ENCODE measurements at places on chromosomes 7 and 10. TPM values are rescaled to one million over a fixed set of nuclear protein-coding genes. Genes with fewer than 3 reads are reported as not detected.

The NCAPG2 gene
- 74.3 TPM for total RNA-seq

The ANKRD2 gene
- total RNA-seq, result not detected

The TRPV5 gene
- not detected for total RNA-seq

The NEUROG3 gene
- total RNA-seq, result not detected

The PNLIPRP2 gene
- 0.74 TPM for total RNA-seq

The ELMO1 gene
- total RNA-seq, result 27.0 TPM

The TUBB8 gene
- total RNA-seq, result 1.9 TPM

The TDRD1 gene
- not detected for total RNA-seq

The POLR2J gene
- 26.2 TPM for total RNA-seq

The EIF4EBP2 gene
- total RNA-seq, result 110 TPM

DNA sequence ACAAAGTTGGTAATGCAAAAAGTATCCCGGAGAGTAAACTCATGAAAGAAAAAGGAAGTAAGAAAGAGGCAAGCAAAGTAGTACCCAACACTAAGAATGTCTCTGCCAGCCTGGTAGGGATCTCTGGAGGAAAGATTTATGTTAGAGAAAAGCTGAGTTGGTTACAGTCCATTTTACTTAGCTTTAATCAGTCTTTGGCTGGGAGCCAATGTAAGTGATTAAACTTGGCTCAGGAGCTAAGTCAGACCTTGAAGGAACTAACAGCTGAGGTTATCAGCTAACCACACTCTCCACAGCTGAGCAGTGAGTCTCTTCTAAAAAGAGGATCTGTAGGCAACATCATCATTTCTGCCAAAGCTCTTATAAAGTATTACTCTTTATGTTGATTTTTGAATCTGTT, 148.0 kb downstream of the ANKRD7 start:
- no peak overlapping the region for H3K27ac ChIP-seq
- no peak for DNase-seq
- H3K4me3 ChIP-seq, result no peak overlapping the region
- H3K27me3 ChIP-seq, result no peaks in the 10 kb centered on the region

GRCh38 chr7:27203365-27203953, 3.6 kb upstream of the HOXA13 start:
- H3K27ac ChIP-seq, result no peak overlapping the region
- H3K4me1 ChIP-seq, result peaks cover 11% of the 10 kb centered on the region
- H3K36me3 ChIP-seq, result no peaks in the 10 kb centered on the region
- no peak for DNase-seq

DNA sequence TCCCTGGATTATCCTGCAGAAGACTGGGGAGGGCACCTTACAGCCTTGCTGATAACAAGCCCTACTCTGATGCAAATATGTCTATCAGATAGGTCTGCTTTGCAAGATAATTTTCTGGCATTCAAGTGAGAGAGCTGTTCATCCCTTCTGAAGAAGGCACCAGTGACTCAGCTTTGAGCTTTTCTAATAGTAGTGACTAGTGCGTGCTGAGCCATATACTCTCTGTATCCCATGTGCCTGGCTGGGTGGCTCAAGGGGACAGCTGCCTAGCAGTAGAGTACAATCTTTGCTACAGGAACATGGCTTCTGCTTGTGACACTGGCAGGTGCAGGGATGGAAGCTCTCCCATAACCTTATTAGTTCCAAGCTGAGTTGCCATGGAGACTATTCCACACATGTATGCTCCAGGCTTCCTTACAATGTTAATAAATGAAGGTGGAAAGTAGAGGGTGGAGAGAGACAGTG, 35.0 kb upstream of the ABCB4 start:
- DNase-seq, result no peak
- no peaks in the 10 kb centered on the region for H3K36me3 ChIP-seq
- no peak overlapping the region for H3K27ac ChIP-seq
- H3K4me1 ChIP-seq, result peaks cover 5% of the 10 kb centered on the region
- H3K4me3 ChIP-seq, result no peak overlapping the region
- H3K27me3 ChIP-seq, result no peaks in the 10 kb centered on the region

GRCh38 chr7:97064972-97065587, 40.4 kb upstream of the DLX5 start:
- no peaks in the 10 kb centered on the region for H3K27me3 ChIP-seq
- no peak overlapping the region for H3K4me3 ChIP-seq
- DNase-seq, result peak; percentile 72
- no peak overlapping the region for H3K27ac ChIP-seq
- no peaks in the 10 kb centered on the region for H3K36me3 ChIP-seq

DNA sequence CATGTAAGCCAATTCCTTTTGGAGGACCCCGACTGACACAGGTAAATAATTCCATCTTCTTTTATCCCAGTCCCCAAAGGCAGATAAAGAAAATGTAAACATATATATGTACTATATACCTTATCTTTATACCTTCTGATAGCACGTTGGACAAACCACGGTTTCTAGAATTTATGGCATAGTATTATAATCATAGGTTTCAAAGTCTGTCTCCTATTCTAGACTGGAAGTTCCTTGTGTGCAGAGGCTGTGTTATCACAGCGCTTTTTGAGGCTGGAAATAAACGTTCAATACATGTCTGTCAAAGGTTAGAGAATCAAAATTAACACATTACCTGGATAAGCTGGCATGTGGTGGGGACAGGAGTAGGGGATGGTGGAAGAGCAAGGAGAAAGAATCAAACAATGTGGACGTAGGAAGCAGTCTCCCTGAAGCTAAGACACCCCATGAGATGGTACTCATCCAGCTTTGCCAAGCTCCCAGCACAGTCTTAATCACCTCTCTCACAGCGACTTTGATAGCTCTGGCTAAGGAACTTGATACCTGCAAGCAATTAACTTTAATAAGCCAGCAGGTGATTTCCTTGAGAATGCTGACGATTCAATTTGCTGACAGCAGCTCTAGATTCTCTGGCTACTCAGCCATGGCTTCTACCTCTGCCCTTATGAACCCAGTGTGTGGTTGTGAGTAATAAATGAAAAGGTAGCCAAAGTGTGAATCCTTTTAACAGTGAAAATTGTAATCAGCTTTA, 208.4 kb upstream of the LRRTM3 start:
- no peak for DNase-seq
- no peaks in the 10 kb centered on the region for H3K4me1 ChIP-seq
- no peaks in the 10 kb centered on the region for H3K36me3 ChIP-seq
- no peak overlapping the region for H3K4me3 ChIP-seq

DNA sequence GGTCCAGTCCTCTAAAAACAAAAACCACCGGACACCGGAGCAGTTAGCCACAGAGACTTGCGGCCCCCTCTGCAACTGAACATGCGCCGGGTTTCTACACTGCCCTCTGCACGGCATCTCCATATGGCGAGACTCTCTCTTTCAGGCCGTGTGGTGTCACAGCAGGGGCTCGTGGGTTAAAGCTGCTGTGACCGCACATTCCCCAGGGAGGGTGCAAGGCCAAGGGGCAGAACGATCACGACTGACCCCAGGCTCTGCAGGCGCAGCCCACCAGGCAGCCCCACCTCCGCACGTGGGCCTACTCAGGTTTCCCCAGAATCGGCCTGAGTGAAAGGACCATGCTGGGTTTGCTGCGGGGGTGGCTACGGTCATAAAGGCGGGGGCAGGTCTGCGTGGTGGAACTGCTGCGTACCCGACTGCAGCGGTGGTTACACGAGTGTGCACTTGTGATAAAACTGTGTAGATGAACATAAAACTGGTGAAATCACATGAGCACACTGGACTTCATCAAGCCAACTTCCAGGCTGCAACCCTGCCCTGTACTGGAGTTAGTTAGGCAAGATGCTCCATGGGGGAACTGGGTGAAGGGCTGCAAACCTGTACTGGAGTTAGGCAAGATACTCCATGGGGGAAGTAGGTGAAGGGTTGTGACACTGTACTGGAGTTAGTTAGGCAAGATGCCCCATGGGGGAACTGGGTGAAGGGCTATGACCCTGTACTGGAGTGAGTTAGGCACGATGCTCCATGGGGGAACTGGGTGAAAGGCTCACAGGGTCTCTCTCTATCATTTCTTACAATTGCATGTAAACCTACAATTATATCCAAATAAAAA, 81.4 kb upstream of the PPP2R2D start:
- H3K36me3 ChIP-seq, result no peaks in the 10 kb centered on the region
- no peaks in the 10 kb centered on the region for H3K4me1 ChIP-seq
- no peak for DNase-seq
- no peaks in the 10 kb centered on the region for H3K27me3 ChIP-seq

GRCh38 chr7:13159467-13160184, 472.2 kb downstream of the ARL4A start:
- H3K4me1 ChIP-seq, result no peaks in the 10 kb centered on the region
- H3K27ac ChIP-seq, result no peak overlapping the region
- no peaks in the 10 kb centered on the region for H3K36me3 ChIP-seq
- no peak overlapping the region for H3K4me3 ChIP-seq
- no peaks in the 10 kb centered on the region for H3K27me3 ChIP-seq

DNA sequence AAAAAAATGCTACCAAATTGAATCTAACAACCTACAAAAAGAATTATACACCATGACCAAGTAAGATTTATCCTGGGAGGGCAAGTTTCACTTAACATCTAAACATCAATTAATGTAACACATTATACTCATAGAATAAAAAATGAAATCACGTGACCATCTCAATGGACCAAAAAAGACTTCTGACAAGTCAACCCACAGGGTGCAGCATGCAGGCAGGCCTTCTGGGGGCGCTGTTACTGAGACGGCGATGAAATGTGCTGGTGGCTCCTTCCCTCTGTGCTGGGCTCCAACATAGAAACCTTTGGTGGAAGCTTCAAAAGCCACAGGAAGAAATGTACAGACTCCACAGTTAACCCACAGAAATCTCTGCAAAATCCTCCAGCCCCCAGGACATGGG, 103.1 kb downstream of the INHBA start:
- no peaks in the 10 kb centered on the region for H3K4me1 ChIP-seq
- H3K27me3 ChIP-seq, result no peaks in the 10 kb centered on the region
- H3K36me3 ChIP-seq, result no peaks in the 10 kb centered on the region
- H3K4me3 ChIP-seq, result no peak overlapping the region
- H3K27ac ChIP-seq, result no peak overlapping the region

DNA sequence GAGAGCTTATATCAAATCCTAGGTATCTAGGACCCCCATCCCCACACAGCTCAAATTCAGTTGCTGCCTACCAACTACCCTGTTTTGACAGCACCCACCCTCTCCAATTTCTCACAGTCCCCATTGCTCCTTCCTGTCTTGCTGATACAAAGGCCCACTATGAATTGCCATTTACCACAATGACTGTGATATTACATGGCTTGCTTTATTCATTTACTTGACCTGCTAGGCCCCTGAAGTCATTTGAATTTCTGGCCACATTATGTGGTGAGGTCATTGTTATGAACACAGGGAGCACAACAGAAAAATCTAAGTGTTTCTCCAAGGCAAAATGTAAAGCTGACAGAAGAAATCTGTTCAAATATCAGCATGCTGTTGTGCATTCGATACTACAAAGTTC, 101.4 kb downstream of the PPP1R17 start:
- no peaks in the 10 kb centered on the region for H3K4me1 ChIP-seq
- peaks cover 88% of the 10 kb centered on the region for H3K27me3 ChIP-seq
- no peaks in the 10 kb centered on the region for H3K36me3 ChIP-seq
- no peak overlapping the region for H3K27ac ChIP-seq

DNA sequence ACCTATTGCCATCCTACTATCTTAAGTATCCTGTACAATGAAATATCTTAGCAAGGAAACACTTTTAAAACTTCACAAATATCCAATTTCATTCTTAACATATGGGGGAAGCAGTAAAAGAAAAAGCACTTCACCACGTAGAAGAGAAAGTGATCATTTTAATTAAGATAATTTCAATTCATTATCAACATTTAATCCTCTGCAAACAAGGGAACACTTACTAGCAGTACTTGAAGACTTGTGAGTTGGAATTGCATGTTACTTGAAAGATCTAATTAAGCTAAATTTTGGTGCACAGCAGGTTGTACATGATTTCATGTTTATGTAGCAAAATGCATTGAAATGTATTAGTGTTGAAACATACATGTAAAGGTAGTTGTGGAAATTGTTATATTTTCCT, 20.8 kb upstream of the CCAR1 start:
- no peak for DNase-seq
- no peaks in the 10 kb centered on the region for H3K27me3 ChIP-seq
- no peak overlapping the region for H3K4me3 ChIP-seq
- no peaks in the 10 kb centered on the region for H3K36me3 ChIP-seq

DNA sequence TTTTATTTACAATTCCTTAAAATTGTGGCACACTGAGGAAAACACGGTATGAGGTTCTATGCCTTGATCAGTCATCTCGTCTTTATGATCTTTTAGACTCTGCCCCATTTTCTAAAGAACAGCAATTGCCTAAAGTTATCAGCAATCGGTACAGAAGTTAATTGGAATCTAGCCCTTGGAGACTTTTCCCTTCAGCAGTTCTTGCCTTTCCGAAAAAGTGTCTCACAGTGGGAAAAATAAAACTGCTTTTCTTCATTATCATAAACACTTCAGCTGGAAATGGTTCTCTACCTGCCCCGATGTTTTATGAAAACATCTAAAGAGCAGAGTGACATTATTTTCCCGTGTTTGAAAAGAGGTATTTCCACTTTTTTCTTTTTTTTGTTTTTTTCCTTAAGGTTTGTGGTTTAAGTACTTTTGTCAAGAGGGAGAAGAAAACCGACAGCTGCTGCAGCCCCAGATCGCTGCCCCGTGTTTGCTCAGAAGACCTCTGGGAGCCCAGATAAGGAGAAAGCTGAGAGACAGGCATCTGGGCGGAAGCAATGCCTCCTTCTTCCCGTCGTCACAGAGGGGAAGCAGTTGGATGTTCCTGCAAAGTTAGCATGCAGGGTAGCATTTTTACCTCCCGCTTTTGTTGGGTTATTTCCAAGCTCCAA, 149.7 kb downstream of the FRMD4A start:
- no peaks in the 10 kb centered on the region for H3K36me3 ChIP-seq
- H3K4me3 ChIP-seq, result no peak overlapping the region
- no peak for DNase-seq
- no peak overlapping the region for H3K27ac ChIP-seq

- DNase-seq, result no peak
- H3K4me3 ChIP-seq, result no peak overlapping the region
- H3K27me3 ChIP-seq, result no peaks in the 10 kb centered on the region
- H3K4me1 ChIP-seq, result peaks cover 36% of the 10 kb centered on the region
These were observed 23.6 kb downstream of the HECW1 start for GRCh38 chr7:43136064-43136463.

DNA sequence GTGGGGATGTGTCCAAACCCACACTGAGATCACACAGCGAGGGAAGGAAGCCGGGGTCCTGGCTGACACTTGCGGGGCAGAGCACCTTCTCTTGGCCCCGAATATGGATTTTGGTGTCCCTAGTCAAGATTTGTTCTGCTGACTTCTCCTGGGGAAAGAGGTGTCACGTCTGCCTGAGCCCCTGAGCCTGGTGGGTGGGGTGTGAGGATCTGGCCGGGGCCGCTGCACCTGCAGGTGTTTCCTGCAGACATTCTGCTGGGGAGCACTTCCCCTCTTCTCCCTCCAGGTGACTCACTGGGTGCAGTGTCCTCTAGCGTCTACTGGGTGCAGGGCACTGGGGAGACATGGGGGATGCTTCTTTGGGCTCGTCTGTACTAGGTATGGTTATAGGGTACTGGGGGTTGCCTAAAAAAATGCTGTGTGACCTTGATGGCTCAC, 99.2 kb downstream of the GRK5 start:
- peaks cover 17% of the 10 kb centered on the region for H3K4me1 ChIP-seq
- DNase-seq, result no peak
- no peaks in the 10 kb centered on the region for H3K36me3 ChIP-seq
- H3K27ac ChIP-seq, result no peak overlapping the region

GRCh38 chr7:24290004-24290641, 6.1 kb downstream of the NPY start:
- no peak overlapping the region for H3K4me3 ChIP-seq
- no peak overlapping the region for H3K27ac ChIP-seq
- no peaks in the 10 kb centered on the region for H3K36me3 ChIP-seq
- peaks cover 29% of the 10 kb centered on the region for H3K27me3 ChIP-seq

GRCh38 chr7:12567015-12567414, 3.5 kb upstream of the SCIN start:
- no peak overlapping the region for H3K4me3 ChIP-seq
- H3K4me1 ChIP-seq, result no peaks in the 10 kb centered on the region
- peaks cover 36% of the 10 kb centered on the region for H3K27me3 ChIP-seq

- DNase-seq, result no peak
- peaks cover 7% of the 10 kb centered on the region for H3K4me1 ChIP-seq
- H3K27me3 ChIP-seq, result no peaks in the 10 kb centered on the region
These were observed 22.3 kb downstream of the KLHDC10 start for GRCh38 chr7:130092598-130092997.

Measured in neural progenitor cell (in vitro differentiated cells).